Natural killer cell treated with Interleukin-12 subunit alpha and Interleukin-12 subunit beta and Interleukin-15 and Interleukin-18, amount 100 ng/mL, for 72 hours (primary cell): ENCODE measurements at places on chromosomes 7 and 10. TPM values are rescaled to one million over a fixed set of nuclear protein-coding genes. Genes with fewer than 3 reads are reported as not detected.

- no peak for DNase-seq
Measured at GRCh38 chr7:80204454-80204853, 69.8 kb downstream of the GNAI1 start.

DNA sequence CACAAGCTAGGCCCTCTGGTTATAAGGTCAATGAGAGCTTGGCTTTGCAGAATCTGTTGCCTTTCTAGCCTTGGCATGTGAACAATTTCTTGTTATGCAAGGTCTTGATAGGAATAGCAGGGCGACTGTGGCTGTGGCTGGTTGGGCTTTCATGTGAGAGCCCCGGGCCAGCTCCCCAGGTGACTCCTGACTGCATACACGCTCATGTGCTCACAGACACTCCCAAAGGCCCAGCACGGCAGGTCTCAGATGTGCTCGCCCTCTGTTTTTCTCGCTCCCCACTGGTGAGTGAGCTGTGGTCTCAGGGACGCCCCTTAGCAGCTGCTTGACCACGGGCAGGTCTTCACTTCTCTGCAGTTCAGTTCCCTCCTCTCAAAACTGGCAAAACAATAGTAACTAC lies 37.1 kb upstream of the ZNF32 start:
- DNase-seq: no peak

GRCh38 chr10:24344695-24345463 lies 135.9 kb downstream of the KIAA1217 start:
- DNase-seq: no peak

- no peak for DNase-seq
Measured at GRCh38 chr7:97269741-97270140, 152.2 kb downstream of the SDHAF3 start.

DNA sequence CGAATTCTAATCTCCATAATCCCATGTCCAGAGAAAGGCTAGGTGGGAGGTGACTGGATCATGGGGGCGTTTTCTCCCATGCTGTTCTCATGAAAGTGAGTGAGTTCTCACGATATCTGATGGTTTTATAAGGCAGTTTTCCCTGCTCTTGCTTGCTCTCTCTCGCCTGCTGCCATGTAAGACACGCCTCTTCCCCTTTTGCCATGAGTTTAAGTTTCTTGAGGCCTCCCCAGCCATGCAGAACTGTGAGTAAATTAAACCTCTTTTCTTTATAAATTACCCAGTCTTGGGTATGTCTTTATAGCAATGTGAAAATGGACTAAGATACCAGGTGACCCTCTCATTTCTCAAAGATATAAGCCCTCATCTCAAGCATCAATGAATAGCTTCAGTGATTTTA lies 1.1 kb upstream of the ACTA2 start:
- no peak for DNase-seq

- DNase-seq: no peak
Measured at GRCh38 chr7:121394709-121395140, 1.4 kb downstream of the FAM3C start.

- DNase-seq: no peak
Measured at GRCh38 chr10:109866168-109866994, 56.9 kb downstream of the XPNPEP1 start.

GRCh38 chr7:43083106-43083505 lies 29.3 kb upstream of the HECW1 start:
- DNase-seq: no peak

DNA sequence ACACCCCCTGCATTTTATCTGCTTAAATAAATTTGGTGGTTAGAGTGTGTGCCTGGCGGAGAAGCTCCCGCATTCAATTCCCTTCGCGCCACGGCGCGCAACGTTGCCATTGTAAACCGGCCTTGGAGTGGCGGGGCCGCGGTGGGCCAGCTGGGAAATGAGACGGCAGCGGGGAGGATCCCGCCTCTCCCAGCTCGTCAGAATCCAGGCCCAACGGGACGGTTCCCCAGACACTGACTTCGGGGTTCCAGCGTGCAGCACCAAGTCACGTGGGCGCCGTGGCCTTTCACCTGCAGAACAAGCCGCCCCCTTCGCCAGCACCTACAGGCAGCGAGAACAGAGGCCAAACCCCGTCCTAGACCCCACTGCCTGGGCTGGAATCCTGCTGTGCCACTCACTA lies 103.4 kb downstream of the GRID1 start:
- DNase-seq: peak; percentile 15

- no peak for DNase-seq
Measured at GRCh38 chr7:49527182-49527581, 246.3 kb upstream of the VWC2 start.

DNA sequence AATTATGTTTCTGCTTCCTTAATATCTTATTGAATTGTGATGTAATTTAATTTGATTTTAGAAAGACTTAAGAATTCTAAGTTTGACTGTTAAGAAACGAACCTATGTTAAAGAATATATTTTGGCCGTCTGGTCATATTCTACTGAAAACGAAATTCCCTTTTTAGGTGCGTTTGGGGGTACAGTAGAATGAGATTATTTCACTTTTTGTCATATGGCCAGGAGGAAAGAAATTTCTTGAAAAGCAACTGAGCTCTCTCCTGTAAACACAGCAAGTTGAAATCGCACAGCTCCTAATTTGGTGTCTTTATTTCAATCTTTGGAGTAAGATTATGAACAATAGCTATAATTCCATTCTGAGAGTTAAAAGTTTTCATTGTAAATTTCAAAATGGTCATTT lies 227.6 kb downstream of the CACNB2 start:
- DNase-seq: no peak

DNA sequence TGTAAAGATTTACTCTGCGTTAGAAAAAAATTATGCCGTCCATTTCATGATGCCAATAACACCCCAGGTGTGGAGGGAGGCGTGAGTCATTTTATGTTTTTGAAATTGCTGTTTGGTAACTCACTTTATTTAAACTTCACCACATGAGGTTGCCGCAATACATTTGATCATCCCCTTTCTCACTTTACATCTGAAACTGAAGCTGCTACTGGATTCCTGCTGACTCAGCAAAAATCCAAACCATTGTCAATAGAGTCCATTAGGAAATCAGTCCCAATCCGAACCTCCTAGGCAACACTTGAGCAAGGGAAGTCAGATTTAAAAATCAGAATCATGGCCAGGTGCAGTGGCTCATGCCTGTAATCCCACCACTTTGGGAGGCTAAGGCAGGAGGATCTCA lies 136.6 kb upstream of the SVIL start:
- DNase-seq: no peak

DNA sequence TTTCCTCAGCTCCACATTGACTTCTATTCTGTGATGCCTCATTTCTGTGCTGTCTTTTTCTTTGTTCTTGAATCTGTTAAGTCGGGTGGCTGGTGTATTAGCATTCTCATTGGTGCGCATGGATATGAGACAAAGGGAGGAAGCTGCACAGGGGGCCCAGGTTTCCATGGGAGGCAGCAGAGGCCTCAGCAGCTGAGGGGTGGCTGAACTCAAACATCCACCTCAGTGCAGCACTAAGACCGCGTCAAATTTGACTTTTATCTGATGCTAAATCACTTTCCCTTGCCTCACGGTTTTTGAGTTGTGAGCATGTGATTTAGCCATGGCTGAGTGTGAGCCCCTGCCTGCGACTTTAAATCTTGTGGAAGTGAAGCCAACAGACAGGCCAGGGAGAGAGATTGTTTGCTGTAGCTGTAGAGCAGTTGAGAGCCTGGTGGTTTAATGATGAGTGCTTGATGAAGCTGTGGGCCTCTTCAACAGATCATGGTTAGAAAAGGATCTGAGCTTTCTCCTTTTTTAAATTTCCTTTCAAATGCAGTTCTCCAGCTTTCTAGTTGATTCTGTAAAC lies 193.3 kb upstream of the ZNF804B start:
- no peak for DNase-seq

DNA sequence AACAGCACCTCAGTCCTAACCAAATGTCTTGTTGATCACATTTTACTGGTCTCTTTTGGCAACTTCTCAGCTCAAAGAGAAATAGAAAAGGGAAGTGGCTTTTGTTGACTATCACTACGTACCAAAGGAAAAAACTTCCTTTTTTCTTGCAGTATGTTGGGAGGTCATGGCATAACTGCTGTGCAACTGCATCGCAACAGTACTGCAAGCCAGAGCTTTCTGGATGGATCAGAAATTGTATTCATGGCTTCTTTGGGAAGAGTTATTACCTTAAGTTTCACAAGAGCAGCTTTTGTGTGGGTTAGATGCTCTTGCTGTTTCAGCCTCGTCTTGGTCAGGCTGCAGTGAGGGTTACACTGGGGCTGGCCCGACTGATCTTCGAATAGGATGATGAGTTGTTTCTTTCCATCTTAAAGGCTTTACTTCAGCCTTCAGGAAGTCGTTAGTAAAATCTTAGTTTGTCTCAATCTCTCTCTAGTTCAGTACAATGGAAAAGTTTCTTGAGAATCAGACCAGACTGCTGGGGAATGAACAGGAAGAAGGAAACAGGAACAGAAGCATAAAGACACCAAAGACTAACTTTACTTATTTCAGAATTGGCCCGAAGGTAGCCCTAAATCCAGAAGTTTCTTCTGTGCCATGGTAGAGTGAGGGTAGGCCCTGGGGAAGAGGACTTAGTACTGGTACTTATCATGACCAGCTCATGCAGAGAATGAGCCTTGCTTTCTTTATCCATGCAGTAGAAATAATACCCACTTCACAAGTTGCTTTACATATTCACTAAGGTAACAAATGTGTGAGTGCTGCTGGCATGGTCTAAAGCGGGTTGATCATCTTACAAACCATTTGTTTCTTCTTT lies 153.6 kb downstream of the CELF2 start:
- no peak for DNase-seq

- no peak for DNase-seq
Measured at GRCh38 chr10:121088524-121088923, 237.4 kb downstream of the WDR11 start.

- no peak for DNase-seq
Measured at GRCh38 chr7:134852625-134853024, 73.2 kb downstream of the CALD1 start.

GRCh38 chr10:129727071-129727470 lies 237.0 kb downstream of the EBF3 start:
- no peak for DNase-seq

DNA sequence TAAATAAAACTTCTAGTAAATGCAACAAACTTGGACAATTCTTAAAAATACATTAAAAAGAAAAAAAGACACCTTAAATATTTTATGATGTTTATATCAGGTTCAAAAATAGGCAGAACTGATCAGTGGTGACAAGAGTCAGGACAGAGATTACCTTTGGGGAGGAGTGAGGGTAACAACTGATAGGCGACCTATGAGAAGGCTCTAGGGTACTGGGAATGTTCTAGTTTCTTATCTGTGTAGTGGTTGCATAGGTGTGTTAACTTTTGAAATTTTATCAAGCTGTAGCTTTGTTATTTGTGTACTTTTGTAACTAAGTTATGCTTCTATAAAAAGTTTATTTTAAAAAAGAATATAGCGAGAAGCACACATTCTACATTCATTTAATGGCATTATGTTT lies 75.1 kb upstream of the STRIP2 start:
- DNase-seq: no peak

- DNase-seq: no peak
Measured at GRCh38 chr7:100823140-100823525, 4.2 kb downstream of the EPHB4 start.

DNA sequence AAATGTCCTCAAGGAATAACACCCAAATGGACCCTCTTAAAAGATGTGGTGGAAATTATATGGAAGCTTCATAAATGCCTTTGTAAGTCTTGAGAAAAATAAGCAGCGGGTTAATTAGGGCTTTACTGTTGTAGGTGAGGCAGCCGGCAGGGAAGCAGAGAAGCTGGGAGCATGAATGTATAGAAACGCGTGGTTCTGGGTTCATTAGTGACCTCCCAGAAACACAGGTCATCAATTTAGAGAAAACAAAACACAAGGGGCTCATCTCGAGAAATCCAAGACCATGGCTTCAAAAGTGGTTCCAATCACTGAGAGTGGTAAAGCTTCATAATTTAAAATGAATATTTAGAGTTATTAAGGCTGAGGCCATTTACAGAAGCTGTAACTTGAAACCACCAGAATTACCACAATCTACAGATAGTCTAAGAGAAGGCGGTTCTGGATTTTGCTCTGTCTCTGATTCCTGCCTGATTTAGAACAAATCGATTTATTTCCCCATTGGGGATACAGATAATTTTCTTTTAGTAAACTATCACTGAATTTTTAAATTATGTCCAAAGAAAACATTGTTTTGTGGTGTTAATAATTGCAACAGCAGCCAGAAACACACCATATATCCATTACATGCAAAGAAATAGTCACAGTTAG lies 20.7 kb downstream of the GARIN1A start:
- DNase-seq: no peak

GRCh38 chr7:102306916-102307677 lies 20.4 kb downstream of the SH2B2 start:
- no peak for DNase-seq

GRCh38 chr10:72088889-72089575 lies 681 bp upstream of the SPOCK2 start:
- no peak for DNase-seq

DNA sequence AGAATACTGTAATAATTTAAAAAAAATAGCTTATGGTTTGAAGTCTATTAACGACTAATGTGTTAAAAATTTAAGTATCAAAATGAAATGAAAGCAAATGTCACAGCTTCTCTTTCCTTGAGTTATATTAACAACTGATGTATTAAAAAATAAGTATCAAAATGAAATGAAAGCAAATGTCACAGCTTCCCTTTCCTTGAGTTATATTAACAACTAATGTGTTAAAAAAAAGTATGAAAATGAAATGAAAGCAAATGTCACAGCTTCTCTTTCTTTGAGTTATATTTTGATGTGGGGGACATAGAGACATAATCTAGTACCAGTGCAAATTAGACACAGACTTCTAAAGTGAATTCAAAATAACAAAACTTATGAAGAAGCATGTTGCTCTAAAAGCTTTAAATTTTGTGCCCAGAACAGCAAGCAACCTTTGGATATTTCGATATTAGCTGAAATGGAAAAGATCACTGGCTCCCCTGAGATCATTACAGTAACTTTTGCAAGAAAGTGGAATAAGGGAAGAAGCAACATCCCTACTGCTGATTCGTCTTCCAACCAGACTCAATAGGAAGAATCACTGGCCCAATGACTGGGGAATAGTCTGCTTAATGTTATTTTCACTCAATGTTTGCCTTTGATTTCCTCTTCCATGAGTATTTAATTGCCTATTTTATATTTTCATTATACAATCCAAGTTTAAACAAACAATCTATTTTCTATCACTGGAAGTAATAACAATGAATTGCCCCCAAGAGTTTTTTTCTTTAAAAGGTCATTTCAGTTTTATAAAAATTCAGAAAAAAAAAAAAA lies 8.0 kb downstream of the SKAP2 start:
- DNase-seq: no peak

- DNase-seq: no peak
Measured at GRCh38 chr7:140229591-140230515, 53.1 kb upstream of the KDM7A start.

GRCh38 chr7:18102576-18102975 lies 74.9 kb upstream of the PRPS1L1 start:
- DNase-seq: no peak

- DNase-seq: no peak
Measured at GRCh38 chr10:131845505-131846239, 55.1 kb upstream of the PPP2R2D start.

HOXA9 gene
- 2.4 TPM for total RNA-seq

HOXA3 gene
- not detected for total RNA-seq

CUL1 gene
- total RNA-seq: 59.5 TPM

ADCY1 gene
- 0.10 TPM for total RNA-seq

CACNB2 gene
- not detected for total RNA-seq

MUC12 gene
- total RNA-seq: not detected

TMEM236 gene
- total RNA-seq: 0.11 TPM

ZNF117 gene
- total RNA-seq: 14.2 TPM

LRRC72 gene
- not detected for total RNA-seq

HSPA12A gene
- total RNA-seq: 0.08 TPM
